ENCODE measurements at places on chromosomes 2 and 18.
A peak's percentile ranks its signal among the peaks of the same experiment; 100 is the strongest.

DNA sequence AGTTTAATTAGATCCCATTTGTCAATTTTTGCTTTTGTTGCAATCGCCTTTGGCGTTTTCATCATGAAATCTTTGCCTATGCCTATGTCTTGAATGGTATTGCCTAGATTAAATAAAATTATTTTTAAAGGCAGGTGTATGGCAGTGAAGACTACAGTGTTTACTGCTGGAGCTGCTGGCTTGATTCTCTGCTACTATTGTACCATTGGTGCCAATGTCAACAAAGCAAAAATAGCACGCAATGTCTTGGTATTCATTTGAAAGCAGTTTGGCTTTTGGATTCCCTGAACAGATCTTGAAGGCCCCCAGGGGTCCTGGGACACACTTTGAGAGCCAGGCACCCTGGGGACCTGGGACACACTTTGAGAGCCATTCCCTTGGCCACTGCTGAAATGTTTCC is 125.4 kb upstream of the ACKR3 start:
- no peak for DNase-seq

- no peak for DNase-seq
Measured at GRCh38 chr18:49020129-49020528, 69.4 kb upstream of the SMAD7 start.

DNA sequence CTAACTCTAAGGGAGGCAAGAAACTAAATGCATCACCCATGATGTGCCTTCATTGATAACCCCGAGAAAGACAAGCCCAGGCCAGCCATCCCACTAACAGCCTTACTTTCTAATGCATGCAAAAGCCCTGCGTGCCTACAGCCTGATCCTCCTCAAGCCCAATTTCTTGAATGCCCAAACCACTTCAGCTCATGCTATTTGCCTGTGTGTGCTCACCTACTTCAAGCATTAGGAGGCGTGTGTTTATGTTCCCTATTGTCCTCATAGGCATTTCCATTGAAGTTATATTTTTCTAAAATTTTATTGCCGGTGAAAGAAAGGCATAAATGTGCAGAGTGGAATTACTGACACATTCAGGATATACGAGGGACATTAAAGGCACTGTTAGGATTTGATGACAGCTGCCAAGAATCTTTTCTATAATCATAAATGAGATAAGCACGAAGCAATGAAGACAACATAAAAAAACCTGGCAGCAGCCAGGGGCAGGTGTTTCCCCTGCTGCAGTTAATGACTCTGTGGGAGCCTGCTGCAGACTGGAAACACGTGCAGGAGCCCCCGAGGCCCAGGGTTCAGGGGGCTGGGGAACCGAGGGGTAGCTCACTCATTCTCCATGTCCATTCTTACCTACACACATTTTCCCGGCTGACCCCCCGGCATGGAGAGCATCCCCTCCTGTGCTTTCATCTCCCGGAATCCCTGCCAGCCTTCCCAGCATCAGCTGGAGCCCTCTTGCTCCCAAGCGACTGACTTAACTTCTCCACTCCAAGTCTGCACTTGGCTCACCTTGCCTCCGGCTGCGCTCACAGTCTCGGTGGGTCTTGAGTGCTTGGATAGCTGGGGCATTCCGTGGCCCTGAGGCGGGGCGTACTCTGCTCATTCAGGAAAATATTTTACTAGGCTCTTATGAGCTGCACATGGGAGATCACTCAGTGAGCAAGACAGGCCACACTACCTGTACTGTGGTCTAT is 292.3 kb upstream of the SIX2 start:
- peak; percentile 42 for DNase-seq

DNA sequence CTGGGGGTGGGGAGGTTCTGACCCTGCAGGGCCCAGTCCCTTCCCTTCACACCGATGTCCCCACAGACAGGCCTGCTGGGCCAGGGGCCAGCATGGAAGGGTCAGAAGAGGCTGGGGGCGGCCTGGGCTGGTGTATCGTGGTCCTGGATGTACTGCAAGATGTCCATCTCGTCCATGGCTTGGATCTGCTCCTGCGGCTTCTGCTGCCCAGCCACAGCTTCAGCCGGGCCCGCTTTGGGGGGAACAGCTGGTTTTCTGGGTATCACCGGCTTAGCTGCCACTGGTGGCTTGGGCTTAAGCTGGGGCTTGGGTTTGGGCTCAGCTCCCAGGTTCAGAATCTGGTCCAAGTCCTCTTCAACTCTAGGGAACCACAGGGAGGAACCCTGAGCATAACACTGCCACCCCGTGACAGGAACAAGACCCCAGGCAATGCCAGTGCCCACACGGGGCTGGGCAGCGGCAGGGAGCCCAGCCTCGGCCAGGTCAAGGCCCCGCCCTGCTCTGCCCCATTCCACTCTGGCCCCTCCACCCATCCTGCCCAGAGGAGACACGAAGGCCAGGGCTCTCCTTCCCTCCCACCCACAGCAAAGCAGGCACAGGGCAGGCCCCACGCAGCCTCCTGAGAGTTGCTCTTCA is 31.9 kb downstream of the HS1BP3 start:
- DNase-seq, result peak; percentile 36

DNA sequence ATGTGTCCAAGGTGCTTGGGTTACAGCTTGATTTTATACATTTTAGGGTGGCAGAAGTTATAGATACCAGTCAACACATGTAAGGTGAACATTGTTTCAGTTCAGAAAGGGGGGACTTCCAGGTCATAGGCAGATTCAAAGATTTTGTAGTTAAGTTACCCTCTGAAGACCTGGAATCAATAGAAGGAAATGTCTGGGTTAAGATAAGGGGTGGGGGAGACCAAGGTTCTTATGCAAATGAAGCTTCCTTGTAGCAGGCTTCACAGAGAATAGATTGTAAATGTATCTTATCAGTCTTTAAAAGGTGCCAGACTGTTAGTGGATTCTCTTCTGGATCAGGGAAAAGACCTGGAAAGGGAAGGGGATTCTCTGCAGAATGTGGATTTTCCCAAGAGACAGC is 42.4 kb downstream of the BMPR2 start:
- DNase-seq, result no peak

DNA sequence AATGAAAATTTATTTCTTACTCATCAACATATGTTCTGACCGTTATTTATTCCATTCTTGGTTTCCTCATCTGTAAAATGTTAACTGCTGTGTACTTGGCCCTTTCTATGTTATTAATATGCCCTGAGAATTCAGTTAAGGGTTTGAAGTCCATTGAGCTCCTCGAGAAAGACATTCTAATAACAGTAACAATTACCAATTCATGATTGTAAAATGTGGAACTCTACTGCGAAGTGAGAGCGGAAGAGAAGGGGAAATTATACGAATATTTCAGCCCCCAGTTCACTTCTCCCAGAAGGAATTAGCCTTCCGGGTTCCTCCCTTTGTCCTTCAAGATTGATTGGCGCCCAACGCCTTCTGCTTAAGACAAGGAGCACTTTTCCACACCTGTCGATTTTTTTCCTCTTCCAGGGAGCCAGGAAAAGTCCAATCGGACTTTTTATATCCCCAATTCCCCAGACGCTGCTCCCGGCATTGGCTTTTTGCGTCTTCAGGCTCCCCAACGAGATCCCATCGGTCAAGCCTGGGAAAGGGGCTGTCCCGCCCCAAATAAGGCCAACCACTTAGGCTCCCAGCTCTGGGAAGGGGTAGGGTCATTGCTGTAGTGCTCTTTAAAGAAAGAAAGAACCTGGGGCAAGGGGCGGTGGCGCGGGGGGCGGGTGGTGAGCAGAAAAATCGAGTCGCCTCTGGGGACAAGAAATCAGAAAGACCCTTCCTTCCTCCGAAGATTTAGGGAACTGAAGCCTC is 1.6 kb downstream of the DSC2 start:
- DNase-seq, result peak; percentile 35

DNA sequence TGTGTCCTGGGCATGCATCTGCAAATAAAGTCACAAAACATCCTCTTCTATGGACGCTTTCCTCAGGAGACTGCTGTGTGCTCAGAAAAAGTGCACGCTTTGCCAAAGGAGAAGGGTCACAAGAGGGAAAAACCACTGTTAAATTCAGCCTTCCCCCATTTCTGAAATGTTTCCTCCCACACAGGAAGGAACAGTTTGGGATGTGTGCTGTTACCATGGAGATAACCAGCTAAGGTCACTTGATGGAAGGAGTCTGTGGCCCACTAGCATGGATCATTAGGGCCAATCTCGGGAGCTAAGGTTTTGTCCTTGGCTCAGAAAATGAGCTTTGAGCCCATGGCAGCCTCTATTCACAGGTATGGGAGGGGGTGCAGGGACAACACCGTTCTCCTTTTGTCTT is 5.6 kb downstream of the KCNE4 start:
- peak; percentile 34 for DNase-seq

GRCh38 chr2:10308866-10309265 is 6.2 kb downstream of the HPCAL1 start:
- no peak for DNase-seq

DNA sequence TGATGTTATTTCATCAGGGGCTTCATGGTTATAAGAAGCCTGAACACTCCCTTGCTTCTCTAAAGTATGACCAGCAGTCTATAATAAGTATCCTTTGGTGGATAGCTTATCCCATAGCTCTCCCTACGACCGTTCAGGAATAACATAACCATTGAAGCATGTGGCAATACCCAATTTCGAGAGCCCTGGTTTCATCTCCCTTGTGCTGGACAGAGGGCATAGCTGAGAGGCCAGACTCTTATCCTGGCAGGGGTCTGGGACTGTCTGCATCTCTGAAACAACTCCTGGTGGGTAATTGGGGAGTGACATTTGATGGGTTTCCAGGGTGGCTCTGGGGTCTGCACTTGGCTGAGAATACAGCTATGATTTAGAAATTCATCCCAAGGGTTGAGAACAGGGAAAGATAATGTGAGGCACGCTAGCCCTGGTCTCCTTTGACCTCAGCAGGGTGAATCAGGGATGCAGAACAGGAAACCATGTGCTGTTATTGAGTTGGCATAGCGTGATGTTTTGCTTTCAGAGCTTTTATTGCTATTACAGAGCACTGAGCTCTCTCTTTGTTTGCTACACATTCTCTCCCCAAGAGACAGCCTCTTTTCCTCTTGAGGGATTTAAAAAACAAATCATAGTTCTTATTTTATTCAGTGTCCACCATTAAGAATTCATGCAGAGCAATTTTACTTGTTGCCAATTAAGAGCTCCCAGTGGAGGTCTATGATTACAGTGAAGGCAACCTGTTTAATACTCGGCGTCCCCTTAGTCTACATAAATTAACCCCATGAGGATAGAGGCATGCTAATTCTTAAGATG is 274.5 kb downstream of the NCKAP5 start:
- no peak for DNase-seq

DNA sequence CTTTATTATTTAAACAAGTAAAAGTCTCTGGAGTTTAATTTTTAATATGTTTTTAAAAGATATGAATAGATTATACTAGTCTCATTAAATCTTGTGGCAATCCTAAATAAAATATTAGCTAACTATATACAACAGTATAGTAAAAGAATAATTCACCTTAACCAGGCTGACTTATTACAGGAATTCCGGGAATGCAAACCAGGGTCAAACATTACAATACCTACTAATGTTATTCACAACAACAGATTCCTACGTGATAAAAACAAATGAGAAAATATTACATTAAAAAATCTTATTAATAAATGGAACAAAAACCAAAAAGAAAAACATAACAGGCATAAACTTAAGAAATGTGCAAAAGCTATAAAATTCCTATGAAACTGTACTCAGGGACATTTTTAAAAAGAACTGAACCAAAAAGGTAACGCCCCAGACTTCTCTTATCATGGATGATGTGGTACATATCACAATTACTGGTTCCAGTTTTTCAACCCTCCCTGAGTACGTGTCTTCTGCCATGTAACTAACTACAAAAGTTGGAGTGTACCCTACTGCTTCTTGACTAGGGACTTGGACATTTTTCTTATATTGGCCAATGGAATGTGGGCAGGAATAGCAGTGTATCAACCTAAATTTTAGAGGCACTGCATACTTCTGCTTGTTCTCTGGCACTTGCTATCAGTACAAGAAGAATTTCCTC is 20.2 kb downstream of the TTC21B start:
- no peak for DNase-seq

DNA sequence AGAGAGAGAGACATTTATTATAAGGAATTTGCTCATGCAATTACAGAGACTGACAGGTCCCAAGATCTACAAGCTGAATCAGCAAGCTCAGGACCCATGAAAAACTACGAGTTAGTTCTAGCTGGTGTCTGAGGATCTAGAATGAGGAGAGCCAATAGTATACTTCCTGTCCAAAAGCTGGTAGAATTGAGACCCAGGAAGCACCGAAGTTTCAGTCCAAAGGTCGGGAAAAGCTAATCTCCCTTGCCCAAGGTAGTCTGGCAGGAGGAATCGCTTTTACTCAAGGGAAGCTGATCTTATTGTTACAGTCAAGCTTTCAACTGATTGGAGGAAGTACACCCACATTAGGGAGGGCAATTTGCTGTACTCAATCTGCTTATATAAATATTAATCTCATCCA is 389.6 kb downstream of the ADCYAP1 start:
- no peak for DNase-seq

DNA sequence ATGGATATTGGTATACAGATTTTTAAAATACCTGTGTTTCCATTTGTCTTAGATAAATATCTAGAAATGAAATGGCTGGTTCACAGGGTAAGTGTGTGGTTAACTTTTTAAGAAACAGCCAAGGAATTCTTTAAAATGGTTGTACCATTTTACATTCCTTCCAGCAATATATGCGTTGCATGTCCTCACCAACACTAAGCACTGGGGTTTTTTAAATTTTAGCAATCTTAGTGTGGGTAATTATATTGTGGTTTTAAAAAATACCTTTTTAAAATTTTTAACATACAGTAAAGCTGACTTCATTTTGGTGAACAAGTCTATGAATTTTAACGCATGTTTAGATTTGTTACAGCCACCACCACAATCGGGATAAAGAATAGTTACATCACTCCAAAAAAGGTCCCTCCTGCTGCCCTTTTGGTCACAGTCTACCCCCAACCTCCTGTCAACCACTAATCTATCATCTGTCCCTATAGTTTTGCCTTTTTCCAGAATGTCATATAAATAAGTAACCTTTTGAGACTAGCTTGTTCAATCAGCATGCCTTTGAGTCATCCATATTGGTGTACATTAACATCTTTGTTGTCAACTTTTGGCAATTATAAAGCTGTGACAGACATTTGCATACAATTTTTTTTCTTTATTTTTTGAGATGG is 128.1 kb upstream of the MSTN start:
- no peak for DNase-seq

DNA sequence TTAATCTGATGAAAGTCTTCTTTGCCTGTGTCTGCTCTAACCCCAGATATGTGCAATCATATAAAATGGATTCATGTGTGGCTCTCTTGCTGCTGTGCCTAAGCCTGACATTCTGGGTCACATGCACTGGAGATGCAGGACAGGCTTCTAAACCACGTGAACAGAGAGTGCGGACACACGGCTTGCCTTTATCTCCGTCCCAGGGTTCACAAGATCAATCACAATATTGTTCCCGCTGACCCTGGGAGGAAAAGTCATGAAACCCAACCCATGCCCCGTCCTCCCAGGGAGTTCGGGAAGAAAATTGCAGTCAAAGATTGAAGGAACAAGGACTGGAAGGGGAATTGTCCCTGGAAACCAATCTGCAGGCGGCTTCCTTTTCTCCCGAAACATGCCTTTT is 74.8 kb downstream of the VAPA start:
- no peak for DNase-seq

GRCh38 chr18:59357928-59358327 is 1.1 kb downstream of the LMAN1 start:
- no peak for DNase-seq

- DNase-seq, result no peak
Measured at GRCh38 chr2:191783416-191783815, 63.5 kb downstream of the CAVIN2 start.
